Stimulated activated CD4-positive, alpha-beta T cell treated with anti-CD3 and anti-CD28 coated beads, Interleukin-12 subunit alpha, Interleukin-12 subunit beta, amount 100 ng/mL, for 4 hours (primary cell): ENCODE measurements at places on chromosomes 2 and 18.

DNA sequence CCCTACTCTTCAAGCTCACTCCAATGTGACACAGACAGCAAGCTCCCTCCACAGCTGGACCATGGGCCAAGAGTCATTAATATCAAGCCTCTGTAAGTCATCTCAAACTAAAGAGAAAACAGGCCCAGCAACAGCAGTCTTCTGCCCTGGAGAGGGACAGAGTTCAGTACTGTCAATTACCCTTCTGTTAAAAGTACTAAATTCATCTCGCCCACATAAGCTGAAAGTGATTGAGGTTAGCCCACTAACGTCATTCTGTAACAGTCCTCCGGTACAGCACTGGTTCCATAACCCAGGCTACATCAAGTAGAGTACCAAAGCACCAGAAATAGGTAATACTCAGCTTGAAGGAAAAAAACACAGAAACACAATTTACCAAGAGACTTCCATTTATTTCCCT, 25.9 kb downstream of the THADA start:
- no peak for DNase-seq

DNA sequence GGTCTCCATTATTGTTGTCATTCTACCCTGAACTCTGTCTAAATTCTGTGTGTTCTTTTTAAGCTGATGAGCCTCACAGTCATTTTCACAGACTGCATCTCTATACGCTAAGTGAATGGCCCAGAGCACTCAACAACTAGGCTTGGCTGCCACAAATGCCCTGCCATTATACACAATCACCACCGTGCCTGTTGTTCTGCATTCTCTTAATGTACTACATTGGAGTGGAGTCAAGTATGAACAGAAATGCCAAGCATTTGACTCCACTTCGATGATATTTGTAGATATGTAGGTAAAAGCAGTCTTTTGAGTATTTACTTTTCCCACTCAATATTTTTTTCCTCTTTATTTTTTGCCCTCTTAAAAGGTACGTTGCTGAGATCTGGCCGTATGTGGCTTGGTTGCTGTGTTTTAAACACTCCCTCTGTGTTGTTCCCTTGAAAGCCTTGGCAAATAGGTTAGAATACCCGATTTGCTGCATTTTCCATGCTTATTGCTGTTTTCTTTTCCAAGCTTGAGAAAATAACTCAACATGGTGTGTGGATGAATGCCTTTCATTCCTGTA, 36.2 kb upstream of the TMEFF2 start:
- DNase-seq: no peak

DNA sequence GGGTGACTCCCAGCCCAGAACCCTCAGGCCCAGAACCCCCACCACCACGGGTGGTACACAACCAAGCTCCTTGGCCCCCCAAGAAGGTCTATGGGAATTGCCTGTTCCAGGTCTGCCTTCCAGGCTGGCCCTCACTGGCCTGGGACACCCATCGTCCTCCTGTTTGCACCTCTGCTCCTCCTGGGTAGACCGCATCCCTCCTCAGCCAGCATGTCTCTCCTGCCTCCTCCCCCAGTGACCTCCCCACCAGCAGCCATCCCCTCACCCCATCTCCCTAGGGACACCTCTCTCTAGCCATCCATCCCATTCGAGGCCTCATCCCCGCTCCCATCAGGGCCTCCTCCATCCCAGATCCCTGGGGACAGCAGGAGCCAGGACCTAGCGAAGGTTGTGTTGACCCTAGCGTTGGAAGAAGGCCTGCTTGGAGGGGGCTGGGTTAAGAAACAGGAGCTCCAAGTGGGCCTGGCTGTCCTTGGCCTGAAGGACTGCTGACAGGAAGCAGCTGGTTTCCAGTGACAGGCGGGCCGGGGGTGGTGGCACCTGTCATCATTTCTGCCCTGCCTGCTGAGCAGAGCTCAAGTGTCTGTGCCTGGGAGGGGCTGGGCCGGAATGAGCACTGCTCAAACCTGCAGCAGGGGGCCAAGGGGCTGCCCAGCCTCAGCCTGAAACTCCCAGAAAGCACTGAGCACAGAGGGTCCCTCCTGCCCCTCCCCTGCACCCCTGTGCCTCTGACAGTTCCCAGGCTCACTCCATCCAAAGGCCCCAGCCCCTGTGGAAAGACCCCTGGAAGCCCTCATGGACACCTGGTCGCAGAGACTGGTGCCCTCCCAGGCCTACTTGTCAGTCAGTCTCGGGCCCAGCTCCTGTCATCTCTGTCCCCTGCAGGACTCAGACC, 96.0 kb upstream of the OTOS start:
- no peak for DNase-seq

GRCh38 chr2:65754219-65754618, 321.8 kb upstream of the SPRED2 start:
- DNase-seq: no peak

DNA sequence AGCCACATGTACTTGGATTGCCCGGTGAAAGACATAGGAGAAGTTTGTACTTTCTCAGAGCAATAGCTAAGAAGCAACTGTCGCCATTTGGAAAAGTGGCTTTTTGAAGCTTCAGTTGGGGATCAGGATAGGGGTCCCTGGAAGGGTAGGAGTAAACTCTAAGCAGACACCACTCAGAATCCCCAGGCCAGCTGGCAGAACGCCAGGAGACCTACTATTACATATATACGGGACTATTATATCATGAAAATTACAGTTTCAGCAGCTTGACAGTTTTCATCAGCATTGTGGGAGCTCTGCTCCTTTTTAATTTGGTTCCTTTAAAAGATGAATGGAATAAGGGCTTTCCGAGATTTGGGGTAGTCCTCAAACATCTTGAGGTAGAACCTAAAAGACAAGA, 54.9 kb downstream of the SRD5A2 start:
- DNase-seq: no peak

- DNase-seq: no peak
Measured at GRCh38 chr18:13221869-13222855, 3.6 kb downstream of the LDLRAD4 start.

DNA sequence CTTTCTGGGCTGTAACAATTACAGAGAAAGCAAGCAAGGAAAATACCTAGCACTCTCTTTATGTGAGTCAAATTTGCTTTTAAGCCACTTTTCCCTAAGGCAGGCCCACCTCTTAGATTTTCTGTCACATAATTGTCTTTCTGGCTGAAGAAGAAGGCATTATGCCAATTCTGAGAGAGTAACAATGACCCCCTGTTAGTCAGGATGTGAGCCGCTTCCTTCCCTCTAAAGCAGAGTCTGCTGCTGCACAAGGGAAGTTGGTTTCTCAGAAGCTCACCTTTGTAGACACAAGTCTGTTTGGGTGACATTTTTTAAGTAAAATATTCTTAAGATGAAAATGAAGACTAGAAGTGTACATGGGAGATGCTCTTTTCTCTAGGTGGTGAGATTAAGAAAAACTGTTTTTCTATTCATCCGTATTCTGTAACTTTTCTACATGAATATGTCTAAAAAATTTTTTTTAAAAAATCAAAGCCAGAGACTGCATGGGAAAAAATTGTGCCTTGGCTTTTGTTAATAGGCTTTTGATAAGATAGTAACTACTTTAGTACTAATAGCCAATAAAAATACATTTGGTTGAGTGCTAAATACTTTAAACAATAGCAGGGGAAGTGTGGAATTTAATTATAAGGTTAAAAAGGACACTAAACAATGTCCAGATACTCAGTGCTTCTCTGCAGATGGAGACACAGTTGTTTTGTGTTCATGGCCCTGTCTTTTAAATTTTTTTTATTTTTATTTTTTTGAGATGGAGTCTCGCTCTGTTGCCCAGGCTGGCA, 33.4 kb upstream of the VPS54 start:
- DNase-seq: no peak

GRCh38 chr2:233449081-233449901, 95.0 kb downstream of the DGKD start:
- no peak for DNase-seq

- no peak for DNase-seq
Measured at GRCh38 chr18:11271954-11272353, 122.6 kb upstream of the PIEZO2 start.

DNA sequence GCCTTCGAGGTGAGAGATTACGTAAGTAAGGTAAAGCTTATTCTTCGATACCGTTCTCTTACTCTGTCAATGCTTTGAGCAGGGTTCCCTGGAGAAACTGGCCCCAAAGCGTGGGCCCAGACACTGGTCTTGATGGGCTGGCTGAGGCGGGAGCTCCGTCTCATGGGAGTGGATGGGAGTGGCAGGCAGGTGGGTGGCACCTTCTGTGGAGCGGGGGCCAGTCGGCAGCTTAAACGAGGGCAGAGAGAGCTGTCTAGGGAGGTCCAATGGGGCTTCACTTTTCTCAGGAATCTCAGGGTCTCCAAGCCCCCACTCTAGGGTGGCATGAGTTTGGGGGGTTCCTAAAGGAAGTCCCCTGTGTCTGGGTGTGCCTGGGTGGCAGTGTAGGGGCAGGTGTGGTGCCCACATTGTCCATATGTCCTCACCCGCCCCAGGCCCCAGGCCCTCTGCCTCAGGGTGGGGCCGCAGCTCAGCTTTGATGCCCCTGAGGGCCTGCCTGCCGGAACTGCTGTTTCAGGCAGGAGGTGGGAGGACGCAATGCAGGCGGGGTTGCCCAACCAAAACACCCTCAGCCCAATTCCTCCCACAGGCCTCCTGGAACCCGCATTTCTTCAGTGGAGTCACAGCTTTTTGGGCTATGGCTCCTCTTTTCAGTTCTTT, 32.5 kb upstream of the FOSL2 start:
- DNase-seq: no peak

GRCh38 chr2:181818840-181819239, 72.7 kb upstream of the ITPRID2 start:
- no peak for DNase-seq

GRCh38 chr2:105569606-105570005, 170.8 kb upstream of the FHL2 start:
- no peak for DNase-seq

GRCh38 chr2:187188783-187189631, 259.0 kb downstream of the CALCRL start:
- DNase-seq: no peak

- DNase-seq: no peak
Measured at GRCh38 chr2:99188357-99188756, 7.4 kb downstream of the MRPL30 start.

- no peak for DNase-seq
Measured at GRCh38 chr2:210392469-210392881, 77.5 kb upstream of the MYL1 start.

DNA sequence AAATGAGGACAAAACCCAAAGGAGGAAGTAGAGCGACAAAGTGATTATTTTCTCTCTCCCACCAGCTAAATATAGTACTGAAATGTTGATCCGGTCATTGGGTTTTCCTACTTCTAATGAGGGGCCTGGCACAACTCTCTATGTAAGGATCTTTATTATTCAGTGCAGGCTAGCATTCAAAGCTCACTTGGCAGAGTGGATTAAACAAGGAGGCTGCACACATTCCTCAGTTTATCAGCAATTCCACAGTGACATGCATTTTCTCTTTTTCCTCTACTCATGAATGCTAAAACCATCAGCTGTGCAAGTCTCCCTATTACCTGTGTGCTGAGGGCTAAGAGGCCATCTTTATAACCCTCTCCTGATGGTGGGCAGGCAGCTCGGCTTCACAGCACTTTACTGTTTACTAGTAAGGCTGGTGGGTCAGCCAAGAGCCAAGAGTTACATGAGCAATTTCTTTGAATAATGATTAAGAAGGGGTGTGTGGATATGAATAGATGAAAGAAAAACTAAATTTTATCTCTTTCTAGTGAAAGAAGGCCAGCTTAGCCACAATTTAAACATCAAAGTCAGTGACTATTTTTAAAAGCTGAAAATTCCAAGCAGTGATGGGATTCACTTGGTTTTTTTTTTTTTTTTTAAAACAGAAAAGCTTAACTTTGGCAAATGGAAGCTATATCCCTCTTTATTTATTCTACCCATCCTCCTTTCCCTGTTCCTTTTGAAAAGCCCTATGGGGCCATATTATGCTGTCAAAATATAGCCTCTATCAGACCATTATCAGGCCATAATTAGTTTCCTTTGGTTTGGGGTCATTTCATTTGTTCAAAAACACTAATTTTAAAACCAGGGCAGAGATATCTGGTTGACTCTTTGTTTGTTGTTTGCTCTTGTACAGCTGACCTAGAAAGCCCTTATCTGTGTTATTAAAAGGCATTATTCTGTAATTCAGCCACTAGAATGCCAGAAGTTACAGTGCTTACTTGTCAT, 111.0 kb downstream of the RBM43 start:
- DNase-seq: no peak

DNA sequence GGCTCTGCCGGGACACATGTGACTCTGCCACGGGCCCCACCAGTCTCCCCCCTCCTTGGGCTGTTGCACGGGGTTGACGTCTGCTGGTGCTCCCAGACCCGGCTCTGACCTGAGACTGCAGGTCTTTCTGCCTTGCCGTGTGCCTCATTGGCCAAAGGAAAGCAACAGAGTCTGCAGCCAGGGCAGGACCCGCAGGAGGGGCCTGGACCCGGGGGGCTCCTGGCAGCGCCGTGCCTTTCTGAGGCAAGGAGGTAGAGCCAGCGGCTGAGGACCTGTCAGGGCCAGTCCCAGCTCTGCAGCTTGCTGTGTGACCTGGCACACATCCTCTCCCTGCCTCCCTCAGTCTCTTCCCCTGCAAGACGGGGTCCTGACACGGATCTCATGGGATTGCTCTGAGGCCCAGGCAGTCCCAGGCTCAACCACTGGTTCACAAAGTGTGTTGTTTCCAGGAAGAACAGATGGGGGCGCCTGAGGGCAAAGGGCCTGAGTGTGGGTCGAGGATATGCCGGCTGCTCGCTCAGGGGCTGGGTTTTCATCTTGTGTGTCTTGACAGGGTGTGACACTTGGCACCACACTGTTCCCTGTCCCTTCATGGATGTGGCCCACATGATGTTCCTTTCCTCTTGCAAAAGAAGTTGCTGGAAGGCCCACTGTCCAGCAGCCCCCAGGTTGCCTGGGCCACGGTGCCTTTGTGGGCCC, 9.0 kb downstream of the CAPN10 start:
- DNase-seq: no peak

DNA sequence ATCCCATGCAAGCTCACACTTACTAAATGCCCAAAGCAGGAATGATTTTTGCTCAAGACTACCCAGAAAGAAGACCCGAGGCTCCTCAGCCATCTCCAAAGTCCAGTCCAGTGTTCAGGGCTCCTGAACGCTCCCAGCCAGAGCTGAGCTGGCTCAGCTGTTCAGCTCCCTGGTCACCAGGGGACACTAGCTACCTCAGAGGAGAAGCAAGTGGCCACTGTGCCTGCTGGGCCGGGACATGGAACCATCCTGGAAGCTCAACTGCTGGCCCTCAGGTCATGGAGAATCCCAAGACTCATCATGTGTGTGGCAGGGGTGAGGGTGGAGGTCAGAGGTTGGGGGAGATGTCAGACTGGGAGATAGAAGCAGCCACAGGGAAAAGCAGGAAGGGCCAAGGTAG, 89.0 kb downstream of the GALNT14 start:
- no peak for DNase-seq

DNA sequence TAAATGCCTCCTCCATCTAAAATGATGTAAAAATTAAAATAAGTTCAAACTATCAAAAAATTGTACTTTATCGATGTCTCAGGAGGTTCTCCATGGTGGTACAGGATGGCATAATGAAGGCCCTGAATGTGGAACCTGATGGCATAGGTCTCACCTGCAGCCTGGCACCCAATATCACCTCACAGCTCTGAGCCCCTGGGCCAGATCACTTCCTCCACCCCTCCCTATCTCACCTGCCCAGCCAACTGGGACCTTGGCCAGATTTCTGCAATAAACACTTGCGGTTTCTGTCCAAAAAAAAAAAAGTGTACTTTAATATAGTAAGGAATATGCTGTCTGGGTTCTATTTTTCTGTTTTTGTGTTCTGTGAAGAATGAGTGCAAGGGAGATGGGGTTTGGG, 6.7 kb upstream of the RBM45 start:
- no peak for DNase-seq
